ENCODE measurements at places on chromosomes 6 and 20.

DNA sequence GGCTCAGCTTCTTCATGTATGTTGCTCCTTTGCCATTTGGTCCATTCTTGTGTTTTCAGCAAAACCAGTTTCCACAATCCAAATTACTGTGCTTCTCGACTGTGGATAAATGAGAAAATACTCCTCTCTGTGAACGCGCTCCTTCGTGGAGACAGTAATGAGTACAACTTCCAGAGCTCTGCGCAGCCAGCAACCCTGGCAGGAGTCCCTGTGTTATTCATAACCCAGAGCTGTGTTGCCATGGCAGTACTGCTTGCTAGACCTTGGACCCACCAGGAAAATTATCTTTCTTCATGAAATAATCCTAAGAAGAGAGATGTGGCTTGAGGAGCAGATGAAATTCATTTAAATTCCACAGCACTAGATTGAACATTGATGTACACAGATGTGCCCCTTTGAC lies 73.7 kb downstream of the SLC22A3 start:
- no peak for DNase-seq

- no peak for DNase-seq
Measured at GRCh38 chr20:19975436-19975799, 41.7 kb upstream of the NAA20 start.

- no peak for DNase-seq
Measured at GRCh38 chr6:150783813-150784212, 81.7 kb upstream of the MTHFD1L start.

- no peak for DNase-seq
Measured at GRCh38 chr6:97714772-97715171, 431.8 kb upstream of the MMS22L start.

DNA sequence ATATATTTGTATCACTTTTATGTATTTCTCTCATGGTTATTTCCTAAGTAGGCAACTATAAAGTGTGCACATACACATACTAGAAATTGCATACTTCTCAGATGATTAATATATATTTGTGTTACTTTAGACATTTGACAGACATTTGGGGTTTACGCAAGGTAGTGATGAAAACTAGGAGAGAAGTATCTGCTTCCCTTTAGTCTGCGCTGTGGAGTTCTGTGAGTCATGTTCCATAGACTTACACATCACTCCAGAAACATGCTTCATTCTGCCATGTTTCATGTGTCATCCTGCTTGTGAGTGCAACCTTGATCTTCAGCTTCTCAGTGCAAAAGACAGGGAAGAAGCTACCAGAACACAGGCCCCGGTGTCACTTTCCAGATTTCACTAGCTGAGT lies 200.7 kb upstream of the BMP2 start:
- peak; percentile 26 for DNase-seq

- no peak for DNase-seq
Measured at GRCh38 chr20:61815678-61816077, 250.0 kb downstream of the TAF4 start.

GRCh38 chr6:117449549-117450439 lies 24.1 kb upstream of the ROS1 start:
- DNase-seq = peak; percentile 64

- DNase-seq = peak; percentile 6
Measured at GRCh38 chr6:42217157-42217518, 523 bp downstream of the MRPS10 start.

DNA sequence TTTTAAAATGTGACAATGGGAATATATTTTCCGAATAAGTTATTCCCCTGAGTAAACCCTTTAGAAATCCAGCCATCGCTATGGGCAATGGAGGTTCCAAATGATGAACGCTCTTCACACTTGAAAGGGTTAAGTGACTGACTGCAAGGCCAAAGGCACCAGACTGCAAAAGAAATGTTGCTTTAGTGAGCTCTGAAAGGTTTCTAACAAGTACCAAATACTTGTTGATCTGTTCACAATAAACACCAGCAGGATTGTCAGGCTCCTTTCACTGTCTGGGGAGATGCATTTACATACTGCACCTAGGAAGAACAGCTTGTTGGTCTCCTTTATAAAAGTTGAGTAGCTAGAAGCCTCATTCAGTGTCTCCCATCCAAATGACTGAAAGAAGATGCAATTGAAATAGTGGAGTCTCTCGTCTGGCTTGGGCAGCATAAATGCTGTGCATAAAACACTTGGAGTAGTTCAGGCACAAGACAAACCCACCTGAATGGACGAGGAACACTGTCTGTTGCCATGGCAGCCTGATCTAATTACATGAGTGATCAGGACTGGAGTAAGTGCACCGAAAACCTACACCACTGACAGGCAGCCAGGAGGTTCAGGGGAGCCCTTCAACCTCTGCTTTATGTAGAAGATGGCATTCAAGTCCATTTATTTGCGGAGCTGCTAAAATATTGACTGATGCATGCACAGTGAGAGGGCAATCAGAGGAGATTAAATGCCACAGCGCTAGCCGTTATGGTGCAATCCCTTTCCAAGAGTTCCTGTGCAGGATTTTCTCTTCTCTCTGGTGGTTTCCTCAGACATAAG lies 2.9 kb downstream of the ATXN1 start:
- peak; percentile 34 for DNase-seq

GRCh38 chr6:159838020-159838744 lies 38.1 kb downstream of the PNLDC1 start:
- no peak for DNase-seq

- DNase-seq = no peak
Measured at GRCh38 chr20:48149902-48150301, 364.6 kb upstream of the SULF2 start.

DNA sequence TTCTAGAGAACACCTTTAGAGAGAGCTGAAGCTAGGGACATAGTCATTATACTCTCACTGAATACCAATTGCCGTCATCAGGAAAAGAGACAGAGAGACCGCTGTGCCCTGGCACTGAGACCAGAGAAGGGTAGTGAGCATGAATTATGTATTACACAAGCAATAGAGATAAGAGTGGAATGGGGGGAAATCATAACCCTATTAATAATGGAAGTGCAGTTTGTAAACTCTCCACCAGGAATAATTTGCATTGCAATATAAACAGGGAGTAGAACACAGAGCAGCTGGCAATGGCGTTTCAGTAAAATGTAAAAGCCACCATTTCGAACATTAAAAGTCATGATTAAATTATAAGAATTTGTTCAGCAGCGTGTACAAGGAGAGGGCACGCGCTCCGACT lies 244.5 kb downstream of the MAFB start:
- DNase-seq = no peak

DNA sequence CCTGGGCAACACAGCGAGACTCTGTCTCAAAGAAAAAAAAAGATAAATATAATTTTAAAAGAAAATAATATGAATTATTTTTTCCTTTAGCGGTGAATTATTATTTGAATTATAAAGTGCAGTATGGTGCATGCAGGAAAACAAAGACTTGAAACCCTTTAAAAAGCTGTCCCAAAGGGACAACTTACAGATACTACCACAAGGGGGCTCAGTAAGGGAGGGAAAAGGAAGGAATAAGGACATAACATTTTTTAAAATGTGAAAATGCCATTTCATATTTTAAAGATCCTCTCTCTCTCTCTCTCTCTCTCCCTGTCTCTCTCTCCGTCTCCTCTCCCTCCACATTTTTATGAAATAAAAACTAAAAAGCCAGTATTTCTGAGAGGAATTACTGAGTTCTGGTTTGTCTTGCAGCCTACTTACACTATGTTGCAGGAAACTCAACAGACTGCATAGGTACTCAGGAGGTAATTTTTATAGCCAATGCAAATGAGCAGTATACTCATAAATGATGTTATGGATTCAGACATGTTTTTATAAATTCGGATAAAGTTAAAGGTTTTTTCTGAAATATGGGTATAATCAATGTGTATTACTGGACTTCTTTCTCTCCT lies 455.0 kb upstream of the GJE1 start:
- DNase-seq = peak; percentile 2

GRCh38 chr20:31638317-31638716 lies 605 bp downstream of the COX4I2 start:
- DNase-seq = no peak
